ENCODE measurements at places on chromosomes 16 and 17.

DNA sequence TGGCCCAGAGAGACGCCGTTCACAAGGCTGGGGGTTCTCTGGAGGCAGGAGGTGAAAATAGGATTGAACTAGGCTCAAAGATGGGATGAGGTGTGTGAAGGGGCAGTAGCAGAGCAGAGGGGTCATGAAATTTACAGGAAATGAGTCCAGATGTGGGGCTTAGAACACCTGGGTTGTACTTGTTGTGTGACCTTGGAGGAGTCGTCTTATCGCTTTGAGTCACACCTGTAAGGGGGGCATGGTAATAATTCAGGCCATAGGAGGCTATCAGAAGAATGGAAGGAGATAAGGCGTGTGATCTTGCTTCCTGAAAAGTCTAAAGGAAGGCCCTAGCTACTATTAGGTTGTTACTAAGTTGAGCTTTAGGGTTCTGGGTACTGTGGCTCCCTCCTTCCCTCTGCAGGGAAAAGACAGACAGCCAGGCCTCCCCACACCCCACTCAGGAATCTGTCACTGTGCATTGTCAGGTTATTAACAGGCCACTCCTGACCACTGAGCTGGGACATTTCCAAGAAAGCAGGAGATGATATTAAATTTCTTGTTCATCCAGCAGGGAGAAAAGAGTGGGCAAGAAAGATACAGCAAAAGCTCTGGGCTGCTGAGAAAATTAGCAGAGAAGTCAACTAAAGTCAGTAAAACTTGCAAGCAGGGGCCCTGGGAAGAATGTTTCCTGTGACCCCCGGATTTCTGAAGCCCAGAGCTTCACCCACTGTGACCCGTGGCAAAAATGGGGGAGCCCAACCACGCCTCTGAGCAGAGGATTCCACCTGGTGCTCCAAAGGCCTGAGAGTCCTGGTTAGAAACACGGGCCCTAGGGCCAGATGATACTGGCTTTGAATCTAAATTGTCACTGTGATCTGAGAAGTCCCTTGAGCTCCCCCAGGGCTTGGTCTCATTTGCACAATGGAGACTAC lies 6.0 kb upstream of the CDC42EP4 start:
- DNase-seq: no peak

DNA sequence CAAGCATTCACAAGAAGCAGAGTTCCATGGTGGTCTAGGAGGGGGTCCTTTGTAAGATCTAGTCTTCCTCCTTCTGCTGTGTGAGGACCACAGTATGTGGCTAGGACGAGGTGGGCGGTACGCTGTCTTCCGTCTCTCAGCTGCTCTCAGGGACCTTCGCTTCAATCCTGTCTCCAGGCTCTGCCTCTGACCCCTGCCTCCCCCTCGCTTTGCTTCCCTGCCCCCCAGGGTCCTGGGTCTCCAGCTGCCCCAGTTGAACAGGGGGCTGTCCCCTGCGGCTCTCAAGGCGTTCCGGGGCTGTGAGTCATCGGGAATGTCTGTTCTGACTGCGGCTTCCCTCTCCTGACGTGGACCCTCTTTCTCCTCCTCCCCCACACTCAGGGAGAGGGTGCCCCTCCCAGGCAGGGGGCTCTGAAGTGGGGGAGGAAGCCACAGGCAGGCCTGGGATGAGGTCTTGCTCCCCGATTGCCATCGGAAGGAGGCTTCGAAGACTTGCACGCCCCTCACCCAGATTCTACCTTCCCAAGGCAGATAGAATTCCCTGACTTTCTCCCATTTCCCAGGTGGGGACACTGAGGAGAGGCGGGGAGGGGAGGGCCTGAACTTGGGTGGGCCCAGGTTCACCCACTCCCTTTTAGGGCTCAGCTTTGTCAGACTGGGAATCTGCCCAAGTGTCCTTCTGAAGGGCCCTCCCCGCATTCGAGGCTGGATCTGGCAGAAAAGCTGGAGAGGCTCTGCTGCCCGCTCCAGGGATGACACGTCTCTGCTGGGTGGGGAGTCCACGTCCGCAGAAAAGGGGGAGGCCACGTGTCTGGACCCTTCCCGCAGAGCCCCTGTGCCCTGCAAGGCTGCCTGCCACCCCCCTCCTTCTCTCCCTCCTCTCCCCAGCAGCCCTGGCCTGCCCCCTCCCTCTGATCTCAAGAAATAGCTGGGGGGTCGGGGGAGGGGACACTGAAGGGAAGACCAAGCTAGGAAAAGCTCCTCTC lies 9.1 kb upstream of the COL1A1 start:
- DNase-seq: peak; percentile 91

DNA sequence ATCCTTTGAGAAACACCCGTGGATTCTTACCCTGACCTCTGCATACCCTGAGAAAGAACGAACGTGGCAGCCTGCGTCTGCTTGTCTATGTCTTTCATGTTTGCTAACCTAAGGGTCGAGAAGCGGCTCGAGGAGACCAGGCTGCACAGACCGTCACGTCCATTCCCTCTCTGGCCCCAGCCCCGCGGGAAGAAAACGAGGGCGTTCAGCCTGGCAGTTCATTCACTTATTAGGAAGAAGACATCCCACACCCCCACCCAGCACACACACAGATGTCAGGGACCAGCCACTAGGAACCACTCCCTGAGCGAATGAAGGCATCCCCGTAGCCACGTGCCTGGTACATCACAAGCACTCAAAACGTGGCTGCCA lies 655 bp upstream of the MTHFSD start:
- DNase-seq: no peak

GRCh38 chr16:30602616-30603277 lies 7.4 kb downstream of the ZNF689 start:
- DNase-seq: peak; percentile 24

GRCh38 chr17:29954405-29954804 lies 13.0 kb downstream of the EFCAB5 start:
- no peak for DNase-seq

DNA sequence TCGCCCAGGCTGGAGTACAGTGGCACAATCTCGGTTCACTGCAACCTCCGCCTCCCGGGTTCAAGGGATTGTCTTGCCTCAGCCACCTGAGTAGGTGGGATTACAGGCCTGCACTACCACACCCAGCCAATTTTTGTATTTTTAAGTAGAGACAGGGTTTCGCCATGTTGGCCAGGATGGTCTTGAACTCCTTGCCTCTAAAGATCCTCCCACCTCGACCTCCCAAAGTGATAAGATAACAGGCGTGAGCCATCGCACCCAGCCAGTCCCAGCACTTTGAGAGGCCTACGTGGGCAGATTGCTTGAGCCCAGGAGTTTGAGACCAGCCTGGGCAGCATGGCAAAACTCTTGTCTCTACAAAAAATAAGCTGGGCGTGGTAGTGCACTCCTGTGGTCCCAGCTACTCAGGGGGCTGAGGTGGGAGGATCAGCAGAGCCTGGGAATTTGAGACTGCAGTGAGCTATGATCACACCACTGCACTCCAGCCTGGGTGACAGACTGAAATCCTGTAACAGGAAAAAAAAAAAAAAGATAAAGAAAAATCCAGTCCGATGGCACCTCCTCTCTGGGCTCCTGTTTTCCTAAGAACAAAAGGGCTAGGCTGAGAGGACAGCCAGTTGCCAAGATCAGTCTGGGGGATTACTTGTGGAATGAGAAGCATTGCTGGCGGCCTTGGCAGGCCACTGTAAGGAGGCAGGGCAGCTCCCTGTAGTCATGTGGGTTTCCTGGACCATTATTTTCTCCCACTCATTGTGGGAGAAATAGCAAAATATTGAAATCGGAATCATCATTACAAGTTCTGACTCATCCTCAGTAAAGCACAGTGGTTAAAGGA lies 3.0 kb upstream of the PIPOX start:
- no peak for DNase-seq

GRCh38 chr17:50144845-50145531 lies 5.5 kb downstream of the PPP1R9B start:
- no peak for DNase-seq

GRCh38 chr17:74635418-74635817 lies 11.9 kb upstream of the CD300E start:
- DNase-seq: peak; percentile 29

DNA sequence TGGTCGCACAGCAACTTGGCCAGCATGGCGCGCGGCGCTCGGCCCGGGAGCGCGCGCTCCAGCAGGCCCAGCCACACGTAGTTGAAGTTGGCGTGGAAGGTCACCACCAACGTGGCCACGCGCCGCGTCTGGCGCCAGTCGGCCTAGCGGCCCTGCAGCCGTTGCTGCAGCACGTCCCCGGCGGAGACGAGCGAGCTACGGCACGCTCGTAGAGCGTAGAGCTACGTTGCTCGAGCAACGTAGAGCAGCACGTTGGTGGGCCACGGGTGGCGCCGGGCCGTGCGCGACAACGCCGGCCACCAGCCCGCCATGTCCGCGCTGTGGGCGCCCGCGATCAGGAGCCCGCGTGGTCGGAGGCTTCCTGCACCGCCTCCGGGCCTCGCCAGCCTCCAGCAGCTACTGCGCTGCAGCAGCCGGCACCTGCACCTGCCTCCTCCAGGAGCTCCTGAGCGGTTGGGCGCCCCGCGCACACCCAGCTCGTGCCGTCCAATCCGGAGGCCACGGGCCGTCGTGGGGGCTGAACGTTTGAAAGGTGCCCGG lies 13.4 kb upstream of the SULT1A1 start:
- peak; percentile 76 for DNase-seq

DNA sequence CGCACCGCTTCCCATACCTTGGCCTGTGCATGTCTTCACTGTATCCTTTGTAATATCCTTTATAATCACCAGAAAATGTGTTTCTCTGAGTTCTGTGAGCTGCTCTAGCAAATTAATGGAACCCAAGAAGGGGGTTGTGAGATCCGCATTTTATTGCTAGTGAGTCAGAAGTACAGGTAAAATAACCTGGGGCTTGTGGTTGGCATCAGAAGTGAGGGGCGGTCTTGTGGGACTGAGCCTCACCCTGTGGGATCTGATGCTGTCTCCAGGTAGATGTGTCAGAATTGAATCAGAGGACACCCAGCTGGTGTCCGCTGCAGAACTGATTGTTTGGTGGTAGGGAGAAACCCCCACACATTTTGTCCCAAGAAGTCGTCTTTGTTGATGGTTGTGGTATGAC lies 382.4 kb downstream of the SNX29 start:
- DNase-seq: no peak

GRCh38 chr16:58020628-58021521 lies 4.7 kb upstream of the MMP15 start:
- peak; percentile 91 for DNase-seq

DNA sequence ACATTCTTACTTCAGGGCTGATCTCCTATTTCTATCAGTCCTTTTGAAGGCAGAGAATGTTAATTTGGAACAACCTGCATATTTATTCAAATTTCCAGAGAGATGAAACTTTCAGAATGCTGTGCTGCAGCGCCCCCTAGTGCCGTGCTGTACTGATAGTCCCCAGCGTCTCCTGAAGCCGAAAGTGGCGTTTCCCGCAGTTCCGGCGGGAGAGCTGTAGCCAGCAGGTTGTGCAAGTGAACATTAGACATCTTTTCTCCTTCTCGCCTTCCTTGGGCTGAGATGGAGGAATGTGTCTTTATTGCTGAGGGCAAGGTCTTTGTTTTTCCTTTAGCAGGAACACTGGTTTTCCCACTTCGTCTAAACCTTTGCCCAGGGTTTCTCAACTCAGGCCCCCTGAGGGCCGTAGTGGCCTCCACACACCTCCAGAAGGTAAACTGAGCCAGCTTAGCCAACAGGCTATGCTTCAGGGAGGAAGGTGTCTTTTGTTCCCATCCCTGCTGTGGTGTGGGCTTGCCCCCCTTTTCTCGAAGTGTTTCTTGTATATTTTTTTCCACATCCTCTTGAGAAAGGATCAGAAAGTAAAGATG lies 26.4 kb downstream of the USP10 start:
- peak; percentile 95 for DNase-seq
